ENCODE measurements at places on chromosomes 16 and 17.
A peak's percentile ranks its signal among the peaks of the same experiment; 100 is the strongest.

DNA sequence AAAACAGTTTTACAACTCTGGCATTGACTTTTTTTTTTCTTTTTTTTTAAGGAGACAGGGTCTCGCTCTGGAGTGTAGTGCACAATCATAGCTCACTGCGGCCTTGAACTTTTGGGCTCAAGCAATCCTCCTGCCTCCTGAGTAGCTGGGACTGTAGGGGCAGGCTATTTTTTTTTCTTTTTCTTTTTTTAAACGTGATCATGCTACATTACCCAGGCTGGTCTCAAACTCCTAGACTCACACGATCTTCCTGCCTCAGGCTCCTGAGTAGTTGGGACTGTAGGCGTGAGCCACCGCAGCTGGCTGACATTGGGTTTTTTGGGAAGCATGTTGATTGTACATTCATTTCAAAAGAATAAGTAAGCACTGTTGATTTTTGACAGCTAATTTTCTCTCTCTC, 32.1 kb downstream of the TNRC6A start:
- no peak for DNase-seq

DNA sequence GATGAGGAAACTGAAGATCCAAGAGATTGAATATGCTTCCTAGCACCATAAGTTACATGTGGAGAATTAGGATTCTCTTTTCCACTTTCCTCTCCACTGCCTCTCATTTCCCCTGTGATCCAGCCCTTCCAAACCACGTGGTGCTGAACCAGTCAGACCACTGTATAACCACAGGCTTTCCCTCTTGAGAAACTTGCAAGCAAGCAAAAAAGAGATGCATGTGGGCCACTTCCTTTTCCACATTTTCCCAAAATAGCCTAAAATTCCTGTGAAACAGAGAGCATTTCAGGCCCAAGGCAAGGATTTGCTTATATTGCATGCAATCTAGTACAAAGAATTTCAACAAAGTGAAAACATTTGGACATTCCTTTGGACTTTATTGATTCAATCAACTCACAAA, 59.3 kb upstream of the KSR1 start:
- no peak for DNase-seq

DNA sequence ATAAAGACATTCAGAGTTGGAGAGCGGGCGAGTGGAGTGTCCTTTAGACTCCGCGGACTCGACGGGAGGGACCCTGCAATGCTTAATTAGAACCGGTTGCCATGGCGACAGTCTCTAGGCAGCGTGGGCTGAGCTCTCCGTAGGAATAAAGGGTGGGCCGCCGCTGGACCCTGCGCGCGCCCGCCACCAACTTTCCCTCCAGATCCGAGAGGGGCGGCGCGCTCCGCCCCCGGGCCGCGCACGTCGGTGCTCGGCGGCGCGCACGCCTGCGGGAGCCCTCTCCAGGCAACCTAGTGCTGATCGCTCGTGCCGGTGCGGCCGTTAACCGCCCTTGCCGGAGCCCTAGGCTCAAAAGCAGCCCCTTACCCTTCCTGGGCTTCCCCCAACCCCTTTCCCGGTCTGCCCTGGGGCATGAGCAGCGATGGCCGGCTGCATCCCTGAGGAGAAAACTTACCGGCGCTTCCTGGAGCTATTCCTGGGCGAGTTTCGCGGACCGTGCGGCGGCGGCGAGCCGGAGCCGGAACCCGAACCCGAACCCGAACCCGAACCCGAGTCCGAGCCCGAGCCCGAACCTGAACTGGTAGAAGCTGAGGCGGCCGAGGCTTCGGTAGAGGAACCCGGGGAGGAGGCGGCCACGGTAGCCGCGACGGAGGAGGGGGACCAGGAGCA, at the start of gene PPM1E:
Gene PPM1E, plus strand, starts transcription at position 278 of the 669 bp plus-strand sequence.
- peak; percentile 55 for DNase-seq

GRCh38 chr16:21713549-21714368, 50.0 kb downstream of the OTOA start:
- no peak for DNase-seq

DNA sequence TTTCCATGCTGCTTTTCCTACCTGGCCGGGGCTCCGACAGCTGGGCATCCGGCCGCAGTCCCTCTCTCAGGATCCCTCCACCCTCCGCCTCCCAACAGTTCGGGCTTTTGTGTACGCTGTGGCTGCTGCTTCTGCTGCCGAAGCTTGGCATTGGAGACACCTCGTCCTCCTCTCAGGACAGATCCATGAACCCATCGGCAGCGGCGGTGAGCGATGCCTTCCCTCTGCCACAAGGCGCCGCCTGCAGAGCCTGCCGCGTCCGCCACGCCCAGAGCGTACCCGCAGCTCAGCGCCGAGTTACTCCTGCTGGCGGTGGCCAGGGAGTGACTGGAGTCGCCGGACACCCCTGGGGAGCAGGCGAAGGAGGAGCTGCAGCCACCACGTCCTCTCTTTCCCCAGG, 2032.8 kb downstream of the TP53TG3F start:
- DNase-seq, result no peak

DNA sequence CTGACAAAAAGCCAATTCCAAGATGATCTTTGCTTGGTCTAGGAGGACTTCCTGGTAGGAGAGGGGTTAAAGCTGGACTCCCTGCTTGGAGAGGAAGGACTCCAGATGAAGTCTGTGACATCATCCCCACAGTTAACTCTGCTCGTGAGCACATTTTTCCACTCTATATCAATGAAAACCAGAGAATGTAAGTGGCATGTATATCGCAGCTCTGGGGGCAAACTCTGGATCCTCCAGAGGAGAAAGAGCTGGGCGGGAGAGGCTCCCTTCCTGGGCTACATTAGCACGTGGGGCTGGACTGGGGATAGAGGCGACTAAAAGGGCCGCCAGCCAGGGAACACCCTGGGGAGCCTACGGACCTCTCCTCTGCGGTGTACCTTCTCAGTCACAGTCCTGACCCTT, 34.1 kb downstream of the HIC1 start:
- no peak for DNase-seq

- no peak for DNase-seq
Measured at GRCh38 chr17:65260626-65261025, 123.5 kb downstream of the RGS9 start.

DNA sequence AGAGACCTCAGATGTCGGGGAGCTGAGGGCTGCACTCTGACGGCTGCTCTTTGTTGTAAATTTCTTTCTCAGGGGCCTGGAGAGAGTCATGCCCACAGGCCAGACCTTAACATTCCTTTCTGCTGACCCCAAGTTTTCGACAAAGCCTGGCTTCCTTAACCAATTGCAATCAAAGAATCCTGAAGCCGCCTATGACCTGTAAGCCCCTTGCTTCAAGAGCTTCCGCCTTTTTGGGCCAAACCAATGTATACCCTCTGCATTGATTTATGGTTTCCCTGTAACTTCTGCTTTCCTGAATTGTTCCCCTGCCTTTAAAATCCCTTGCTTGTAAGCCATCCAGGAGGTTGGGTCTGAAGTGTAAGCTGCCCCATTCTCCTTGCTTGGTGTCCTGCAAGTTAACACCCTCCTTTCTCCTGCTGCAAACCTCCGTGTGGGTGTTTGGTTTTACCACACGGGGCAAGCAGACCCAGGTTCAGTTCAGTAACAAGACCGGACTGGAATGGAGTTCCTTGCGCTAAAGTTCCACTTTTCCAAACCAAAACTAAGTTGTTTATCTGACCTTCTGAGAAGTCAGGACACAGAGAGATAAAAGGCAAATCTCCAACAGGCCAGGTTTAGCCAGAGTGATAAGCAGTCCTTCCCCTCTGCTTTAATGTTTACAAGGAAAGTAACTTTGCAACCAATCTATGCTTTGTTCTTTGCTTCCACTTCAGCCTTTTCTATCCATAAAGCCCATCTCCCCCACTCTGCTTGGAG, 141.6 kb downstream of the KCNJ12 start:
- DNase-seq, result no peak

DNA sequence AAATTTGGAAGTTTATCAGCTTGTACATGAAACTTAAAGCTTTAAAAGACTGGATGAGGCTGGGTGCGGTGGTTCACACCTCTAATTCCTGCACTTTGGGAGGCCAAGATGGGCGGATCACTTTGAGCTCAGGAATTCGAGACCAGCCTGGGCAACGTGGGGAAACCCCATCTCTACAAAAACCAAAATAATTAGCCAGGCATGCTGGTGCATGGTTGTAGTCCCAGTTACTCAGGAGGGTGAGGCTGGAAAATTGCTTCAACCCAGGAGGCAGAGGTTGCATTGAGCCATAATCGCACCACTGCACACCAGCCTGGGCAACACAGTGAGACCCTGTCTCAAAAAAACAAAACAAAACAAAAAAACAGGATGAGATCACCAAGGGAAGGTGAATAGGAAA, 209.5 kb downstream of the AATF start:
- DNase-seq, result no peak

GRCh38 chr17:72282439-72283029, 161.7 kb downstream of the SOX9 start:
- DNase-seq, result no peak

DNA sequence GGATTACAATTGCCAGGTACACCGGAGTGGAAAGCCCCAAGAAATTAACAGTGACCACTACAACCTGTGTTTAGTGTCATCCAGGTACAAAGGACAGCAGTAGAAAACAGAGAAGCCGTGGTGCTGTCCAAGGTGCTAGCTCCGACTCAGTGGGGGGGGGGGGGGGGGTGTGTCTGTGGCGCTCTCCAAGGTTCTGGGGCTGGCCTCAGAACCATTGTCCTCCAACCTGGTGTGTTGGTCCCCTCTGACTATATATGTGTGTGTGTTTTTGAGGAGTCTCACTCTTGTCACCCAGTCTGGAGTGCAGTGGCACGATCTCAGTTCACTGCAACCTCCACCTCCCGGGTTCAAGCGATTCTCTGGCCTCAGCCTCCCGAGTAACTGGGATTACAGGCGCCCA, 5.8 kb upstream of the ZNF23 start:
- DNase-seq, result peak; percentile 68

- DNase-seq, result no peak
Measured at GRCh38 chr16:6300523-6300922, 1032.1 kb upstream of the RBFOX1 start.

DNA sequence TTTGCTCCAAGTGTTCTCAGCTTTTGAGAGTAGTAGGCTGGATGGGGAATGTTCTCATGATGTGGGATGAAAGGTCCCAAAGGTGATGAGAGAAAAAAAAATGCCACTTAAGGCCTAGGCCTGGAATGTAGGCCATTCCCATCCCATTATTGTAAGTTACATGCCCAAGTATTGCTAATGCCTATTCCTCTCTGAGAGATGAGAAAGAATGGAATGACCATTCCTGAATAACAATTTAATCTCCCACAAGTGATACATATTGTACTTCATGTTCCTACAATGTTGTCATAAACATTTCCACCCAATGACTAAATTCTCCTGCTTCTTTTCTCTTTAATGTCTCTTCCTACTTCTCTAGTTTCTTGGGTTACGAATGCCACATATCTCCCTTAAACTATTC, 102.8 kb upstream of the KCNJ16 start:
- DNase-seq, result no peak

- no peak for DNase-seq
Measured at GRCh38 chr16:74582970-74583369, 23.9 kb downstream of the GLG1 start.

DNA sequence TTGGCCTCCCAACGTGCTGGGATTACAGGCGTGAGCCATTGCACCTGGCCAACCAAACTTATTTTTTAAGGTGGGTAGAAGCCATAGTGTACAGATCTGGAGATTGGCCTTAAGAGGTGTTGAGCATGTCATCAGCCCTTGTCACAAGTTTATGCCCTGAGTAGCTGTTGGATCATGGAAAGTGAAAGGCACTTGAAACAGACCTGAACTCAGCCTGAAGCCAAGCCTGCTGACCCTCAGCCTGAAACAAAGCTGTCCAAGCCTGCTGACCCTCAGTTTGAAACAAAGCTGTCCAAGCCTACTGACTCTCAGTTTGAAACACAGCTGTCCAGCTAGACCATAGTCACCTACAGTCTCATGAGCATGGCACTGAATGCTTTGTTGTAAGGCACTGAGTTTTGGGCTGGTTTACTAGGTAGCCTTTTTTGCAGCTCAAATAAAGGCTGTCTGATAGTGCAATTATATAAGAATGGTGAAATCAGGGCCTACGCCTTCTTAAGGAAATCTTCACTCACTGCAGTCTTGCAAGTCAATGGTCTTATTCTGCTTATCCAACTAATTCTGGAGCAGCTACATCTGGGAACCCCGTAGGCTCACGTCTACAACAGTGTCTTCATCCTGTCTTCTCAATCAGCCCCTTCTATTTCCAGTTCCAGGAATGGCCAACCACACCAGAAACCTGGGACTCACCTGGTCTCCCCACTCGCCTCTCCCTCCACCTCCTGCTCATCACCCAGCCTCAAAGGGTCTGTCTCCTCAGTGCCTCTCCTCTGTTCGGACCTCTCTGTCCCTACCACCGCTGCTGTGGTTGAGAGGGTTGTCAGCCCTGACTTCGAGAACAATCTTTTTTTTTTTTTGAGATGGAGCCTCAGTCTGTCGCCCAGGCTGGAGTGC, 2.9 kb upstream of the NPIPB15 start:
- no peak for DNase-seq

DNA sequence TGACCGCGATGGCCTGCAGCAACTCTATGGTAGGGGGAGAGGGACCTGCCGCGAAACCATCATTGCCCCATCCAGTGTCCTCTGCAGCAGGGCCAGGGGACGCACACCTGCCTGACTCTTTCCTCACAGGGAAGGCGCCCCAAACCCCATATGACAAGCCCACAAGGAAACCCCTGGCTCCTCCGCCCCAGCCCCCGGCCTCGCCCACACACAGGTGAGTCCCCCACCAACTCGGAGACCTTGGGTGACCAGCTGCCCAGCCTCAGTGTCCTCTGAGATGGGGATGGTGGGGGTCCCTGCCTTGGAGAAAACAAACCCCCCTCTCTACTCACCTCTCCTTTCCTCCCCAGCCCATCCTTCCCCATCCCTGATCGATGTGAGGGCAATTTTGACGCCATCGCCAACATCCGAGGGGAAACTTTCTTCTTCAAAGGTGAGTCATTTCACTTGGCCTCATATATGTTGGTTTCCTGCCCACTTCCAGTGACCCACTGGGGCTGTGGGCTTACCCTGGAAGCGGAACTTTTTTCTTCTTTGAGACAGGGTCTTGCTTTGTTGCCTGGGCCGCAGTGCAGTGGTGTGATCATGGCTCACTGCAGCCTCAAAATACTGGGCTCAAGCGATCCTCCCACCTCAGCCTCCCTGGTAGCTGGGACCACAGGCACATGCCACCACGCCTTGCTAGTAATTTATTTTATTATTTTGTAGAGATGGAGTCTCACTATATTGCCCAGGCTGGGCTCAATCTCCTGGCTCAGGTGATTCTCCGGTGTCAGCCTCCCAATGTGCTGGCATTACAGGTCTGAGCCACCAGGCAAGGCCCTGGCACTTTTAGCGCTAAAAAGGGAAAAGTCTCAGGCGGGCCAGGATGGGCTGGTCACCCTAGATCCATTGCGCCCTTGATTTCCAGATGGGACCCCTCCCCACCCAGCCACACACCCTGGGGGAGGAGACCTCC, 8.0 kb upstream of the IL32 start:
- no peak for DNase-seq

DNA sequence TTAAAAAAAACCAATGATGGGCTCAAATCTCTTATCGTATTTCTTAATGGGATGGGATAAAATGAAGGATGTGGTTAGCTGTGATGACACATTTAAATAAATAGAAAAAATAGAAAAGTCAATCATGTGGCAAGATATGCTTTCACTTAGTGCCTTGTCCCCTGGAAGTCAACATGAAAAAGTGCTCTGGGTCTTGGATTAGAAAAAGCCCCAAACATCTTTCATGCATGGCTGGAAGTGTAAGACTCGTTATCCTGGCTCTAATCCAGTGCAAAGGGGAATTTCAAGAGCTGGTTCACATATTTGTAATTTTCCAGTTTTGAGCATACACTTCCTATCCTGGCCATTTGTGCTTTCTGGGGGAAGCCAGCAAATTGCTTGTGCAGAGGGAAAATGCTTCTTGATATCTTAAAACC, 160.9 kb downstream of the MAP2K6 start:
- DNase-seq, result no peak
